ENCODE measurements at places on chromosomes 16 and 17. TPM values are rescaled to one million over a fixed set of nuclear protein-coding genes. Genes with fewer than 3 reads are reported as not detected.

The KRTAP17-1 gene
- total RNA-seq, result not detected

GRCh38 chr17:62381561-62381960 lies 1.2 kb downstream of the EFCAB3 start:
- no peak for DNase-seq

The FNDC8 gene
- total RNA-seq, result not detected

The FOXJ1 gene
- total RNA-seq, result not detected

GRCh38 chr17:63837480-63837879 lies 5.0 kb downstream of the SMARCD2 start:
- peak; percentile 59 for DNase-seq

DNA sequence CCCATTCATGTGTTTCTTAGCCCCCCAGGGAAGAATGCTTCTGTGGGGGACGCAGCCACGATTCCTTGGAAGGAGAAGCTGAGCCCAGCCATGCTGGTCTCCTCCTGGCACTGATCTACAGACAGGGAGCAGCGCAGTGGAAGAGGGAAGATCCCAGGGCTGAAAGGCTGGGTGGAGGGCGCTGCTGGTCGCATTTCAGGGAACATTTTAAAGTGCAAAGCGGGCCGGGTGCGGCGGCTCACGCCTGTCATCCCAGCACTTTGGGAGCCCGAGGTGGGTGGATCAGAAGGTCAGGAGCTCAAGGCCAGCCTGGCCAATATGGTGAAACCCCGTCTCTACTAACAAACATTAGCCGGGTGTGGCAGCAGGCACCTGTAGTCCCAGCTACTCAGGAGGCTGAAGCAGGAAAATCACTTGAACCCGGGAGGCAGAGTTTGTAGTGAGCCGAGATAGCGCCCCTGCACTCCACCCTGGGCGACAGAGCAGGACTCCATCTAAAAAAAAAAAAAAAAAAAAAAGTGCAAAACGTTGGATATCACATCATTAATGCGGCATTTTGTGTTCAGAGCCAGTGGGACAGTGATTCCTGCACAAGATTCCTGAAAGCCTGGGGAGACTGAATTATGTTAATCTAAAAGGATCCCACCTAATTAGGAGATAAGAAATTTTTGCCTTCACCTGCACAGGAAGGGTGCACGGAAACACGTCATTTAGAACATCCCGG lies 558 bp upstream of the CHMP6 start:
- no peak for DNase-seq

Data from adrenal gland (tissue), 19 donors.